ENCODE measurements at places on chromosomes 16 and 17.

DNA sequence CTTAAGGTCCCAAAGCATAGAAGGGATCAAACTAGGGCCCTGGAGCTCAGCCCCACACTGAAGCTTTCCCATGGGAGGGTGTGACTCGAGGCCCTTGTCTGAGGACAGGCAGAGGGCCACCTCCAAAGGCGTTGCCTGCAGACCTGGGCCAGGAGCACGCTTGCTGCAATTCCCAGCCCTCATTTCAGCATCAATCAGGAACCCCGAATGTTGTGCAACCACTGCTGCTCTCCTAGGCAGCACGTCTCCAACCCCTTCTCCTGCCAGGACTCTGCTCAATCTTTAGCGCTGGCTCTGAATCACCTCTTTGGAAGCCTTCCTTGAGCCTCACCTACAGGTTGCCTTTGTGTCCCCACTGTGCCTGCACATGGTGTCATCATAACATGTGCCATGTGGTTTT lies 14.0 kb upstream of the ATP2C2 start:
- no peak for DNase-seq

- DNase-seq: no peak
These were observed 142.4 kb downstream of the CYLD start for GRCh38 chr16:50884066-50884860.

DNA sequence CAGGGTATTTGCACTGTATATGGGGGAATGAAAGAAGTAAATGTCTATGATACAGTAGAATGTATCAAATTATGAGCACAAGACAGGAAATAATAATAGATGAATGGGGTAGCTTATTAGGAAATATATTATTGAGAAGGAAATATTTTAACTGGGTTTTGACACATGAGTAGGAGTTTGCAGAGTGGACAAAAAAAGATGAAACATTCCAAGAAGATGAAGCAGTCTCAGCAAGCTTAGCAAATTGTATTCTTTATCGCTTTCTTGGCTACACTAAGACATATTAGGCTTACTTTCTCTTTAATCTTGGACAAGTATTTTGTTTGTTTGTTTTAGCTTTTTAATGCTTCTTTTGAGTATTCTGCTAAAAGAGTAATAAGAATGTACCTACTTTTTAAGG lies 1.3 kb upstream of the KRTAP4-9 start:
- no peak for DNase-seq

DNA sequence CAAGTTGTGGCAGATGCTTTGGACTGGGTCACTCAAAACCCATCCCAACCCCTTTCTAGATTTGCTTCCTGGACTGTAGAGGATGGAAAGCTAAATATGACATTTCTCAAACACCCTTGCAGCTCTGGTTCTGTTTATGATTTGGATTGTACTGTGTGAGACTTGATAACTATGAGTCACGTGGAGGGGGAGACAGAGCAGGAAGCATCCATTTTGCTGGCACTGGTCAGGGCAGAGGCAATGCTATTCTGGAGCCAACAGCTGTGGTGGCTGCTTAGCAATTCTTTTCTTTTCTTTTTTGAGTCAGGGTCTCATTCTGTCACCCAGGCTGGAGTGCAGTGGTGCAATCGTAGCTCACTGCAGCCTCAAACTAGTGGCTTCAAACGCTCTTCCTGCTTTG lies 13.6 kb upstream of the TERF2 start:
- no peak for DNase-seq

- no peak for DNase-seq
These were observed 282.6 kb upstream of the IRX3 start for GRCh38 chr16:54568906-54569807.

- no peak for DNase-seq
These were observed 81.0 kb upstream of the MYOCD start for GRCh38 chr17:12584727-12585126.

DNA sequence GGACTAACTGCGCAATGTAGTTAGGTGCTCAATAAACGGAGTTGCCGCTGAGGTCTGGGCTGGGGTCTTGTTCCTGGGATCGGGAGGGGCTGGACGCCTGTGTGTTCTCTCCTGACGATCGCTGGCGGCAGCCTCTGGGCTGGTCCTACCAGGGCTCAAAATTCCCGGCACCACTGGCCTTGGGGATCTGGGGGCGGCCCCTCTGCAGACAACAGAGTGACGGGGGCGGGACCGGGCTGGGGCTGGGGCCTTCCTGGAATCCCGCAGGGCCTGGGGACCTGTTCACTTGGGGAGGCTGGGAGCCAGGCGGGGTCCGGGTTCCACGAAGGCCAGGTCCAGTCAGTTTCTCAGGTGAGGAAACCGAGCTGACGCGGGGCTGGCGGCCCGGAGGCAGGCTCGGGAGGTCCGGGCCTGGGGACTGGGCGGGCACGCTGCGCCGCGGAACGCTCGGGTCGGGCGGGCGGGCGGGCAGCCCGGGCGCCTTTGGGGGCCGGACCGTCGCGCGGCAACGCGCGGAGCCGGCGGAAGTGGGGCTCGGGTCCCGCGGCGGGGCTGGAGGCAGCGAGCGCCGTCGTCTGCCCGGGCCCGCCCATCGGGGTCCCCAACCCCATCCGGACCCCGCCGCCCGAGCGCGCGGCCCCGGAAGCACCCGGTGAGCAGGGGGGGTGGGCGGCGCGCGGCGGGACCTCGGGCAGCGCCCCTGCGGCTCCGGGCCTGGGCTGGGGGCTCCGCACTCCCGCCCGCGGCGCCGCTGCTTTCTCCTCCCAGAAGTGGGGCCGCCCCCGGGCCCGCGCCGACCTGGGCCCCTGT lies at the start of gene PIGQ:
PIGQ (plus strand) TSS at position 524 of the 810 bp plus-strand sequence. CDS start 4,107 bp downstream, outside the sequence.
- no peak for DNase-seq

DNA sequence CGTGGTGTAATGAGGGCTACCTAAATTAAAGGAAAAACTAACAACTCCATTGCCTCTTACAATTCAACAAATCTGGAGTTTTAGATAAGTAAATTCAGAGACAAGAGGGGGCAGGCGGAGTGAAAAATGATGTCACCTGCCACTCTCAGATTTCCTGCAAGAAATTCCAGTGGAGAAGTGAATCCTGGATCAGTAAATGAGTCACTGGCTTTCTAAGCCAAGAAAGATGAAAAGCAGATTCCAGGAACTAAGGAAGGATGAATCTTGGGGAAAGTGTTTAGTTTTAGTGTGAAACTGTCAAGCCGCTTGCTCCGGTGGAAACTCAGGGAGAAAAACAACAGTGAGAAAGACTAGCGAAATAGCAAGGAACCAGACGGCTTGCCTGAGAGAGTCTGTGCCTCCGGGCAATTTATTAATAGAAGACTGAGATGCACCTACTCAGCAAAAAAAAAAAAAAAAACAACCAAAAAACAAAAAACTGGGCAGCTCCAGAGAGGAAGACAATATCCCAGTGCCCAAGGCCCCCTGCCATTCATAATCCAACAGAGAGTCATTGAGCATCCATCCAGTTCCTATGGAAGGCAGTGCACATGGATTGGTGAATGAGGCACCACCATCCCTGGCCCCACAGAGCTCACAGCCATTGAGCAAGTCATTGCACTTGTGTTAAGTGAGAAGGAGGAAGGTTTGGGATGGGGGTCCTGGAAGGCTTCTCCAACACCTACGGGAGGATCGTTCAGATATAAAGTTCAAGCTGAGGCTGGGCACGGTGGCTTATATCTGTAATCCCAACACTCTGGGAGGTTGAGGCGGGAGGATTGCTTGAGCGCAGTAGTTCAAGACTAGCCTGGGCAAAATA lies 12.1 kb upstream of the RIPOR1 start:
- no peak for DNase-seq

DNA sequence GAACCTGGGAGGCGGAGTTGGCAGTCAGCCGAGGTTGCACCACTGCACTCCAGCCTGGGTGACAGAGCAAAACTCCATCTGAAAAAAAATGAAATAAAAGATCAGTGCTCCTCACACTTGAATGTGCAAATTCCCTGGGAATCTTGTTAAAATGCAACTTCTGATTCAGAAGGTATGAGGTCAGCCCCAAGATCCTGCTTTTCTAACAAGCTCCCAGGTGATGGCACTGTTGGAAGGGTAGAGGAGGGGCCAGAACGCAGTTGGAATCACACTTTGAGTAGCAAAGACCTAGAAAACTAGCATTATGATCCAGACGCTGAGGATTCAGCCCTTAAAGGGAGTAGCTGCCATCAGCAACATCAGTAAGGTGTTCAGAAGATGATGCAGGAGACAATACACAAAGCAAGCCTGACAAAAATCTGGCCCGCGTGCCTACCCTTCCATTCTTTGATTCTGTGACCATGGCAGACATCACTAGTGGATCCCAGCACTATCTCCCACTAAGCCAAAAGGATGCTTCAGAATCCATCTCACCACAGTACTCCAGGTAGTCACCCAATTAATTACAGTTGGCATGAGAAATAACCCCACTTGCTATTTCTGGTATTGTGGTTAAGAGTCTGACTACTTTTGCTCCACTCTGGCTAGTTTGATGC lies 33.1 kb upstream of the MEIOC start:
- DNase-seq: no peak

DNA sequence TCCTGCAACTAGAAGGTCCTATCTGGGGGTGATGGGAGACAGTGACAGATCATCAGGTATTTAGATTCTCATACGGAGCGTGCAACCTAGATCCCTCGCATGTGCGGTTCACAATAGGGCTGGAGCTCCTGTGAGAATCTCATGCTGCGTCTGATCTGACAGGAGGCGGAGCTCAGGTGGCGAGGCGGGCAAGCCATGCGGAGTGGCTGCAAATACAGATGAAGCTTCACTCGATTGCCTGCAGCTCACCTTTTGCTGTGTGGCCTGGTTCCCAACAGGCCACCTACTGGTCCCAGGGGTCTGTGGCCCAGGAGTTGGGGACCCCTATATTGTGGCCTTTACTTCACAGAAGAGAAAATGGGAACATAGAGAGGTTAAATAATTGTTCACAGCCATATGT lies 200.4 kb downstream of the IRF8 start:
- no peak for DNase-seq

DNA sequence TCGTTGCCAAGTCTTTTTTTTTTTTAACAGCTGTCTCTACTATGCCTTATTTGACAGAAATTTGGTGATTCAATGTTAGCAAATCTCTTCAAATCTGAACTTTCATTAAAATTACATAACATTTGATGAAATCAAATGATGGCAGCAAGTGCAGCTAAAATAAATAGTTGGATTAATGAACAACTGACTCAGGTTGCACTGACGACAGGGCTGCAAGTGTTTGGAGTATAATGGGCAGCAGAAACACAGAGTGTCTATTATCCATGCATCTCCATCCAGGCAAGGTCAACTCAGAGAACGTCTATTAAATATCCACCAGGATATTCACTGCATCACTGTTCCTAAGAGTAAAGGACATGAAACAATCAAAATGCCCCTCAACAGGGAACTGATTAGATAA lies 109.8 kb downstream of the SLC39A11 start:
- no peak for DNase-seq

GRCh38 chr17:50609380-50610074 lies 25.2 kb upstream of the ABCC3 start:
- DNase-seq: no peak

GRCh38 chr17:51046514-51047384 lies 73.9 kb downstream of the SPAG9 start:
- DNase-seq: peak; percentile 97
